Choroid plexus epithelial cell (primary cell): ENCODE measurements at places on chromosomes 5 and 9.
A peak's percentile ranks its signal among the peaks of the same experiment; 100 is the strongest.

- DNase-seq, result no peak
Observed at GRCh38 chr5:179409806-179410205, 64.5 kb upstream of the ADAMTS2 start.

DNA sequence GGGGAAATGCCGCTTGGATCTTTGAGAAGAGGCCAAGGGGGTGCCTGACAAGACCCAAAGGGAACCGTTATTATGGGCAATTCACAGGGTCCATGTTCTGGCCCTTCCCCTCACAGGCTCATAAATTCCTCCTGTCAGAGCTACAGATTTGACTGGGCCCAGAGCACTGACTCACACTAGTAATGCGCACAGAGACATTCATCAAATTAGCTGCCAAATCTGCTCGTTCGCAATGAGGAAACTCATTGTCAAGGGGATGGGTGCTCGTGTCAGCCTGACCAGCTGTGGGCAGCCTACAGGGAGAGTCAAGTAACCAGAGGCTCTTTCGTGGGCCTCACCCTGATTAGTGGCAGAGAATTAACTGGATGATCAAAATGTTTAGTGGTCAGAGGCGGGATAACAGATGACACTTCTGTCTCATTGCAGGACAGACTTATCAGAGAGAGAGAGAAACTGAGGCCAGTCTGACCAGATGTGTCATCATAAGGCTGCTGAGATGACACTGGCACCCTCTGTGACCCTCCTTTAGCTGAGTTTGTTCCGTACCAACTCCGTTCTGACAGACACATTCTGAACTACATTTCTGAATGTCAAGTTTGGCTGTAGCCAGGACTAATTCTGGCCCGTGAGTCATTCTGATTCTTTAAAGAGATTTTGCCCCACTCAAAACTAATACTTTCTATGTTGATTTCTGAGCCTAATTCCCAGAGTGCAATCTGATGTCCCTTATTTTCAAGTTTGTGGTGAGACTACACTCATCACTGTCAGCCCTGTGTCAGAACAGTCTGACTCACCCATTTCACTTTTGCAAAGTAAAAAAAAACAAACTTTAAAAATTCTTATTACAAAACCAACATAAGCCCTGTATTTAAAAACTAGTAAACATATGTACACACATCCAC is 377.1 kb downstream of the ACTL7B start:
- DNase-seq, result peak; percentile 90

GRCh38 chr9:114989600-114990410 is 59.4 kb upstream of the TNFSF8 start:
- no peak for DNase-seq

DNA sequence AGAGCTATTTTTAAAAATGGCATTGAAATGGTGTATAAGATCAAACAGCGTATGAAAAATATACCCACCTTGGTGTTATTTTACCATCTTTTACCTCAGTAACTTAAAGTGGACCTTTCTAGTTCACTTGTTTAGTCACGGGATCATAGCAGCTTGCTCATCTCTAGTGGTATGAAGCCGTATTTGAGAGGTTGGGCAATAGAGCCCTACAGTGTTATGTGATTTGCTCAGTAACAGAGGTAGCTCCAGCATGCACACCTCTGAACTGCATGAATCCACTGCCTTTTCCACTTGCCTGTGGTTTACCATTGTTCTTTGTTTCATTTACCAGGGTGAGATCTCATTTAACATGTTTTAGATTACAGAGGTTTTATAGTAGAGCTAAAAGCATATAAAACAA is 134.4 kb downstream of the ATG10 start:
- peak; percentile 37 for DNase-seq

GRCh38 chr5:61348447-61348846 is 16.4 kb downstream of the ZSWIM6 start:
- no peak for DNase-seq

GRCh38 chr9:106421772-106422171 is 441.2 kb upstream of the ZNF462 start:
- no peak for DNase-seq

- DNase-seq, result no peak
Observed at GRCh38 chr9:131639769-131640437, 94.6 kb downstream of the PRRT1B start.

GRCh38 chr5:108271127-108271526 is 110.8 kb downstream of the FBXL17 start:
- DNase-seq, result no peak

DNA sequence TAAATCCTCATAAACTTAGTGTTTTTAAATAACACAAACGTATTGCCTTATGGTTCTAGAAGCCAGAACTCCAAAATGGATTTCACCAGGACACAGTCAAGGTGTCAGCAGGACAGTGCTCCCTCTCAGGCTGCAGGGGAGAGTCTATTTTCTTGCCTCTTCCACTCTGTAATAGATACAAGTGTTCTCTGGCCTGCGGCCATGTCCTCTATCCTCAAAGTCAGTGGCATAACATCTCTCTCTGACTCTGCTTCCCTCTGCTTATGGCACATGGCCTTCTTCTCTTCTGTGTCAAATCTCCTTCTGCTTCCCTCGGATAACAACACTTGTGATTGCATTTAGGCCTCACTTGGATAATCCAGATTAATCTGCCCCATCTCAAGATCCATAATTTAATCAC is 129.4 kb upstream of the OR13F1 start:
- no peak for DNase-seq

DNA sequence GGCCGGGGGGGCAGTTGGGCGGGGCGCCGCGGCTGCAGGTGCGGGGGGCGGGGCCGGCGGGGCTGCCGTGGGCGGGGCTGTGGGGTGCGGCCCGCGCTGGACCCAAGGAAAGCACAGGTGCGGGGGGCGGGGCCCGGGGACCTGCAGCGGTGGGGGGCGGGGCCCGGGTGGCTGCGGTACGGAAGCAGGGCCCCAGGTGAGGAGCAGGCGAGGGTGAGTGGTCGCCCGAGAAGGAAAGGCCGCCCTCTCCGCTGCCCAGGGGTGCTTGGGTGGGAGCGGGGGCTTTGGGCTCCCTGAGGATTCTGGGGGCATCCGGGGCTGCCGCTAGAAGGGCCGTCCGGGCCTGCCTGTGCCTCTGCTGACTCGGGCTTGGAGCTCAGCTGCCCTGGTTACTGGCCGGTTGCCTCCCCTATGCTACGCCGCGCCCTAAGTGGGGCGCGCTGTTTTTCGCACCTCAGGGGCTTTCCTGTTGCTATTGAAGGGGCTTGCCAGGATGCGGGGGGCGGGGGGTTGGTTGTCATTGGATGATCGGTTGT is 767 bp downstream of the RALGPS1 start:
- no peak for DNase-seq

DNA sequence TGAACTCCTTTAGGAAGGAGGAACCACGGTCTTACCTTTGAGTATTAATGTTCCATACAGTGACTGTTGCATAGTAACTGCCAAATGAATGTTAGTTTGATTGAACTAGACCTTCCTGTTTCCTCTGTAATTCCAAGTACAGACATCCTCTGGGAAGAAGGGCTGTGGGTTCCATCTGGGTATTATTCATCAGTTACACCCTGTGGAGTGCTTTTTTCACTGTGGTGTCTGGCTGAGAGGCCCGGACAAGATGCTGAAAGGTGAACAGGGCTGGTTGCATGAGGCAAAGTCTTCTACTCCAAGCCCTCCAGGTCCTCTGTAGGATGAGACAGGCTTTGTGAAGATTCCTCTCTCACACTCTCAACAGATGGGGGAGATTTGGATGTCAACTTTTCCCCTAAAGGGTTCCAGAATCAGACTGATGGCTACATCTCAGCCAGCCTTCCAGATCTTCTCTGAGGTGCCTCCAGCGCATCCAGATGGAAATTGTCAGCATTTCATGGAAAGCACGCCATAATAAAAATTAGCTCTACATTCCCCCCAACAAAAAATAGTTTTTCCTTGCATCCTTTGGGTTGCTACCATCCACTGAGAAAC is 230.9 kb downstream of the GAS1 start:
- no peak for DNase-seq

DNA sequence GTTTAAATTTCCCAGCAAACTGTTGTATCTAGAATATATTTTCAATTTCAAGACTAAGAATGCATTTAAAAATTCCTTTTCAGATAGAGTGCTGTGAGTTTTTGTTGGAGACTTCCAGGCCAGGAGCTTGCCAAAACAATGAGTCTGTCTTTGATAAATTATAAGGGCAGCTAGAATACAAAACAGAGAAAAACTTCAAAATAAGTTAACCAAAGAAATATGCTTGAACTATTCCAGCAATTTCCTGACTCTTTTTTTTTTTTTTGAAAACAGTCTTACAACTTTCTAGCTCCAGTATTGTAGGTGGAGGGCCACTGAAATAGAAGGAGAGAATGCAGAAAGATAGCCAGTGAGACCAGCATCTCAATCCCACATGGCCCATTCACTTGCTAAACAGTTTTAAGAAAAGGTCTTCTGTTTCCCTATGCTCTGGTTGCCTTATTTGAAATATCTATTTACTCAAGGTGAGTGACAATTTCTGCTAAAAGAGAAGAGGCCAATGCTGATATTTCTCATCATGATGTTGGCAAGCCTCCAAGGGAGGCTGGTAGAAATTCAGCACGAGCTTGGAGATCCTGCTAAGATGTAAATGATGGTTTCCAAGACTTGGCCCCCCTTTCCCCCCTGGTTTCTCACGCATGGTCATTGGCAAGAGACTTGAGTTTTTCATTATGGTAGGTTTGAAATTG is 103.2 kb downstream of the USP20 start:
- peak; percentile 65 for DNase-seq

DNA sequence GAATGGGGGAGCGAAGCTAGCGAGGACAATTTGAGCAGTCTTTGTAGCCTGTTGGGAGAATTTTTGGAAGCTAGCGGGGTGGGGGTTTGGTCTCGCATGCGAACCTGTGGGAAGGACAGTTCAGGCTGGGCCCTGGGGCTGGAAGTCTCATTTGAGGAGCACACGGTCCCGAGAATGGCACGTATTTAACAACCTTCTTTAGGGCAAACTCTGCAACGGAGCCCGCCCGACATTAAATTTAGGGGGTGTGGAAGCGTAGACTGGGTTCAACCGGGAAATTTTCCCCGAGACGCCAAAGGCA is 35.2 kb upstream of the NFIB start:
- DNase-seq, result no peak

DNA sequence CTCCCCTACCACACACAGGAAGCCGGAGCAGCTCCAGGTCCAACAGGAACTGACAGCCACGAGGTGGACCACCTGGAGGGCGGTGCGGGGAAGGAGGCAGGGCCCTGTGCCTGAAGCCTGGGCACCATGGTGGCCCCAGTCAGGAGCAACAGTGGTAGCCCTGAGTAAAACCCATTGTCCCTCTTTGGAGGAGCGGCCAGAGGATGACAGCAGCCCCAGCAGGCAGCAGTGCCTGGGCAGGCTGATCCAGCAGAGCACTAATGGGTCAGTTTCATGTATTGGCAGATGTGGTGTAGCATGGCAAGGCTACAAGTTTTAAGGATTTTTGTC is 47.7 kb upstream of the GARNL3 start:
- no peak for DNase-seq

- no peak for DNase-seq
Observed at GRCh38 chr9:4370501-4370900, 70.6 kb upstream of the GLIS3 start.

- DNase-seq, result no peak
Observed at GRCh38 chr9:38026840-38027527, 42.0 kb downstream of the SHB start.

- DNase-seq, result peak; percentile 98
Observed at GRCh38 chr5:103624035-103624480, 61.5 kb upstream of the NUDT12 start.

DNA sequence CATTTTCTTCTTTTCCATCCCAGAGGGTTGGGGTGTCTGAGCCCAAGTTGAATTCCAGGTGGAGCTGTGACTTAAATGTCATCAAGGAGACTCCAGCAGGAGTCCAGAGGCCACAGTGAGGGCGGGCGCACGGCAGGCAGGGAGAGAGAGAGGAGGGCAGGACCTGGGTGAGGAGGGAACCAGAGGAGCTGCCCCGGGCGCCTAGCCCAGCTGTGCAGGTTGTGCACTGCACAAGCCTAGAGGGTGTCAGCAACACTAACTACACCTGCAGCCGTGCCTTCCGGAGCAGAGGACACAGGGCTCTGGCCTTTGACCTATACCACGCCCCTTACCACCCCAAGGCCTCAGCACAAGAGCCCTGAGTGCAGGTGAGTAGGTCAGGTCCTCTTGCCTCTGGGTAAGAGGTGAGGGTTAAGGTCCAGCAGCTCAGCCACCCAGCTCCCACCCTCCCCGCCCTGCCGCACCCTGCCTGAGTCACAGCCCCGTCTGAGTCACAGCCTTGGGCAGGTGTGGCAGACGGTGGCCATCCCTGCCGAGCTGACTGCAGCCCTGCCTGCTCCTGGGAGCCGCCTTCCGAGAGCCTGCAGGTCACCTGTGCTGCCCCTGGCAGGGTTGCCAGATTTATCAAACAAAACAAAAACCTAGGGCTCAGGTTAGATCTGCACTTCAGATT is 6.4 kb upstream of the AGPAT2 start:
- DNase-seq, result no peak

DNA sequence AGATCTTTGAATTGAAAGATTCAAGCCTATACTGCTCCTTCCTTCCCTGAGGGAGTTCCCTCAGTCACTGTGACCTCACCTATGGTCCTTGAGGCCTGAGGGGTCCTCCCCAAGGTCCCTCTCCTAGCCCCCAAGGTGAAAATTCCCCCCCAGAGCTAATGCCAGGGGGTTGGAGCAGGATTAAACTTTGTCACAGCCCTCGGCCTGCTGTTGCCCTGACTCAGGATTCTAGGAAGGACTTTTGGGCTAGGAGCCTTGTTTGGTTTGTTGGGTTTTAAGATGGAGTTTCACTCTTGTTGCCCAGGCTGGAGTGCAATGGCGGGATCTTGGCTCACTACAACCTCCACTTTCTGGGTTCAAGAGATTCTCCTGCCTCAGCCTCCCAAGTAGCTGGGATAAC is 123.2 kb downstream of the C5orf15 start:
- DNase-seq, result no peak

GRCh38 chr9:130870491-130871381 is 25.9 kb downstream of the QRFP start:
- no peak for DNase-seq

DNA sequence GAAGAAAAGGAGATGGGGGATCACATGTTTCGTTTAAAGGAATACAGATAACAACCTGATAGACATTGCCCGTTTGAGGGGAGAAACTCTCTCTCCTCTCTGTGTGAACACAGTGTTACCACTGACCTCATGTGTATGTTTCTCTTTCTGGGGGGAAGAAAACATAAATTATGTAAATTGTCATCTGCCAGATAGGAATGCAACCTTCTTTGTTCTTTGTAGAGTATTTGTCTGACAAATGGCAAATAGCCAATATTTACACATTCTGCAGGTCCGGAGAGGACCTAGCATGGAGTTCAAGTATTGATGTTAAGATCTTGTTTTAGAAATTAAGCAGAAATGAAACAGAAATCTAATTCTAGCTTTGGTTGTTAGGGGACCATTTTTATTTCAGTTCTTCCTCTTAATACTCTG is 276.3 kb downstream of the SAXO1 start:
- peak; percentile 37 for DNase-seq

DNA sequence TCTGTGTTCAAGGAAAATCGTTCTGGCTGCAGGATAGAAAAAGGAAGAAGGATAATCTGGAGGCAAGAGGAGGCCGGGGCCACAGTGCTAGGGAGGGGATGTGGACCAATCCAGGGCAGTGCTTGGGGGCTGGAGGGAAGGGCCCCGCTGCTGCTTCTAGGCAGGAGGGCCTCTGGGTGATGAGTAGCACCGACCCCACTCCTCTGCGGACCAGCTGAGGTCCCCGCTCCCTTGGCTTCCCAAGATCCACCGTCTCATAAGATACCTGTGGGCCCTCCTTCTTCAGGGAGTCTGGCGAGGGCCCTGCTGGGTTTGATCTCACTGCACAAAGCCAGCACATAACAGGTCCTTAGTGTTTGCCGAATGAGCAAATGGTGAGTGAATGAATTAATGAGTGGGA is 93.5 kb upstream of the MVB12B start:
- no peak for DNase-seq

- no peak for DNase-seq
Observed at GRCh38 chr5:9347541-9348295, 198.2 kb downstream of the SEMA5A start.
